Esophagus muscularis mucosa (tissue), 4 donors: ENCODE measurements at places on chromosomes 13 and 19. TPM values are rescaled to one million over a fixed set of nuclear protein-coding genes. Genes with fewer than 3 reads are reported as not detected.

Gene CRB3
- 1.8 TPM for total RNA-seq

Gene LIM2
- total RNA-seq = not detected

Gene FSTL3
- total RNA-seq = 226 TPM

Gene HCST
- total RNA-seq = not detected

Gene SIGLECL1
- total RNA-seq = not detected

Gene INSR
- 83.0 TPM for total RNA-seq

Gene OR10H2
- not detected for total RNA-seq

Gene ADPRHL1
- 6.9 TPM for total RNA-seq

Gene KLK4
- total RNA-seq = not detected

Gene ZNF135
- 8.0 TPM for total RNA-seq

GRCh38 chr19:43700395-43701000 lies 15.4 kb upstream of the IRGC start:
- DNase-seq = peak; percentile 92

GRCh38 chr19:48844472-48844871 lies 8.2 kb upstream of the HSD17B14 start:
- no peak for DNase-seq

GRCh38 chr13:40315416-40316064 lies 350.9 kb downstream of the FOXO1 start:
- DNase-seq = peak; percentile 89

DNA sequence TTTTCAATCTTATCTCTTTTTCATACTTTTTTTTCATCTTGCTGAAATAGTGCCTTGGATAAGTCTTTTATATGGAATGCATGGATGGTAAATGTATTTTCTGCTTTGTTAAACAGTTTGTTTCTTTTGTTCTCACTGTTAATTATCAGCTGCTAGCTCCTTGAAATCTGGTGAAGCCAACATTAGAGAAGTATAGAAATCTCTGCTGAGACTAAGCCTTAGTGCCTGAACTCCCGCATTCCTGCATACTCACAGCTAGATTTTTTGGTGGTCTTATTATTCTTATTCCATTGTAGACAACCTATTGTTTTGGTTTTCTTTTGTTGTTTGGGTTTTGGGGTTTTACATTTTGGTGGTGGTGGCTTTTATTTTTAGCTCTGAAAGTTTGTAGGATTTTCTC lies 48.4 kb downstream of the DNAJC15 start:
- no peak for DNase-seq

DNA sequence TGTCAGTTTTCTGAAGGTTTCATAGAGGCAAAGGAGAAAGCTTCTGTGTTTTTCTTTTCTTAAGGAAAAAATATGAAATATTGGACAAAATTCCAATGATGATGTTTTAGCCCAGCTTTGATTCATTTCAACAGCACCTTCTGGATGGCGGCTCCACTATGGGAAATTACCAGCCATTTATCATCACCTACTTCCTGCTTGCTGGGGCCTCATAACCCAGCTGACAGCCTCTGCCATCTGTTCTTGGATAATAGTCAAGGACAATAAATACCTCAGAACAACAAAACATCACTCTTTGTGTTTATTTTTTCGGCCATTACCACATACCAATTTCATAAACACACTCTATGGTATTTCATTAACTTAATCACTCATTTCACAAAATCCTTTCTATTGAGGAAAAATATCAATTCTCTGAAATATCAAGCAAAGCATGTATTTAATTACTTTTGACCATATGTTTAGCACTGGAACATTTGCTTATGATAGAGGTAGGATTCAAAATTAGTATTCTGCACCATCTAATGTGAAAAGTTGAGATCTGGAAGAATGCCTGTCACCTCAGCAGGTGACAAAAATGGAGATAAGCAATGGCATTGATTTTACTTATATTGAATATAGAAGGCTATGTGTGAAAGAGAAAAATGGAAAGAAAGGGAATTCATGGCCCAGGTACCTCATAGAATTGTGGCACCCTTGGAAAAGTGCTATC lies 629.7 kb downstream of the LIG4 start:
- no peak for DNase-seq

GRCh38 chr19:718991-719512 lies 10.3 kb downstream of the PALM start:
- DNase-seq = no peak

DNA sequence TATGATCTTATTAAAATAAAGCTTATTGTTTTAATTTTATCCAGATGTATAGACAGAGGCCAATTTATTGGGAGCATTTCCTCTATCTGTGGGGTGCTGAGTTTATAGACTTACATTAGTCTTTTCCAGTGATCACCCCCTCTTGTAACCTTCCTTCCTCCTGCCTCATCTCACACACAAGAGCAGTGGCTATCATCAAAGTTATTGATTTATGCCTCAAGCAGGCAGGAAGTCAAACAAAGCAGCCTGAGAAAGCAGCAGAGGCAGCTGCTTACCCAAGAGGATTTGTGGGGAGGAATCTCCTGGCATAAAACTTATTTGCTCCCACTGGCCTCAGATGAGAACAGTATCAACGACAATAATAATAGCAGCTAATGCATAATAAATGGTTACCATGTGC lies 26.3 kb upstream of the DCLK1 start:
- DNase-seq = no peak

- no peak for DNase-seq
These were observed 6.7 kb downstream of the TPT1 start for GRCh38 chr13:45333977-45334922.

GRCh38 chr19:508204-509150 lies 1.2 kb downstream of the TPGS1 start:
- DNase-seq = no peak

DNA sequence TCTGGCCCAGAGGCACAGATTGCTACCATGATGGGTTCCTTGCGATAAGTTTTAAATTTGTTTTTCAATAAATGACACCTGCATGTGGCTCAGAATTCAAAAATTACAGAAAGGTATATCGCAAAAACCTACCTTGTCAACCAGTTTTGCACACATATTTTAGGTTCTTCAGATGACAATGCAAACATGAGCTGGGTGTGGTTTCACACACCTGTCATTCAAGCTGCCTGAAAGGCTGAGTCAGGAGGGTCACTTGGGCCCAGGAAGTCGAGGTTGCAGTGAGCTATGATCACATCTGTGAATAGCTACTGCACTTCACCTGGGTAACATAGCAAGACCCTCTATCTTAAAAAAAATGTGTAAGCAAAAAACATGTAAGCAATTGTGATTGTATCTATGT lies 56.1 kb downstream of the DNM2 start:
- no peak for DNase-seq

GRCh38 chr13:41053384-41053826 lies 7.9 kb upstream of the WBP4 start:
- DNase-seq = no peak

DNA sequence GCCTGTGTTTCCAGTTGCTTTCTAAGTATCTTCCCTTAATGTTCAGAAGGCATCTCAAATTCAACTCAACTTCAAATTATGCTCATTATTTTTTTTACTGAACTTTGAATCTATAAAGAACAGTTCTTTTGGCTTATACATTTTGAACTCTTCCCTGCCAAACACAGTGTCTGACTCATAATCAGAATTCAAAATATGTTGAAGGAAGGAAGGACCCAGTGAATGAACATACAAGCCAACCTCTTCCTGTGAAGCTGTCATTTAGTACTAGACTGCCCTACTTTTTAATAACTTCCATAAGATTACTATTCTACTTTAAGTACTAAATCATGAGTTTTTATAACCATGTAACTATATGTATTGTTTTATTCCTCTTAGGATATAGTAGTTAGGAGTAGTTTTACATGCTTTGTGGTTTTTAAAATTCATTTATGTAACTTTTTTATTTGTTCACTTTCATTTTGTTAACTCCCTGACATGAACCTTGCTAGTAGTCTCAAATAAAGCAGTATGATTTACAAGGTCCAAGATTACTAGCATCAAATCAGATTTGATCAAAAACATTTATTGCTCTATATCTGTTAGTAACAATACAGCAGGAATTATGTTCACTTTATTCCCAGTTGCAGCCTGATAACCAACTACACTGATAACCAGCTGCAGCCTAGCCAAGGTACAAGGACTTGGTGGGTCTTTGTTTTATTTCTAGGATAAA lies 6.4 kb downstream of the NUDT15 start:
- DNase-seq = no peak

GRCh38 chr13:112062072-112062567 lies 4.8 kb upstream of the SOX1 start:
- no peak for DNase-seq

- DNase-seq = no peak
These were observed 15.4 kb downstream of the COMP start for GRCh38 chr19:18775586-18776287.

DNA sequence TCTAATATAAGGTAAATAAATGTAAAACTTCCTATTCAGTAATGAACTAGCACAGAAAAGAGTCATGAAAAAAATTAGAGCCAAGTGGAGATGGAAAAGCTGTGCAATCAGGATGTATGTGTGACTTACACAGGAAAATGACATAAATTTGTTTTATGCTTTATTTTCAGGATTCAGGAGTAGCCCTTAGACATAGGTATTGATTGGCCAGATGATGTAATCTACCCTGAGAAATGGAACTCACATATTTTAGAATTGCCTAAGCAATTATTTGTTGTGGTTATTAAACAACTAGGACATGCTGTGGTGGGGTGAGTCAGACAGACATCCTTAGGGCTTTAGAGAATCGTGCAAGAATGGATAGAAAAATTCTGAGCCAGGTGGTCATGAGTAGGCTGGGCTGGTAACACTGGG lies 110.6 kb downstream of the PCDH9 start:
- DNase-seq = no peak

DNA sequence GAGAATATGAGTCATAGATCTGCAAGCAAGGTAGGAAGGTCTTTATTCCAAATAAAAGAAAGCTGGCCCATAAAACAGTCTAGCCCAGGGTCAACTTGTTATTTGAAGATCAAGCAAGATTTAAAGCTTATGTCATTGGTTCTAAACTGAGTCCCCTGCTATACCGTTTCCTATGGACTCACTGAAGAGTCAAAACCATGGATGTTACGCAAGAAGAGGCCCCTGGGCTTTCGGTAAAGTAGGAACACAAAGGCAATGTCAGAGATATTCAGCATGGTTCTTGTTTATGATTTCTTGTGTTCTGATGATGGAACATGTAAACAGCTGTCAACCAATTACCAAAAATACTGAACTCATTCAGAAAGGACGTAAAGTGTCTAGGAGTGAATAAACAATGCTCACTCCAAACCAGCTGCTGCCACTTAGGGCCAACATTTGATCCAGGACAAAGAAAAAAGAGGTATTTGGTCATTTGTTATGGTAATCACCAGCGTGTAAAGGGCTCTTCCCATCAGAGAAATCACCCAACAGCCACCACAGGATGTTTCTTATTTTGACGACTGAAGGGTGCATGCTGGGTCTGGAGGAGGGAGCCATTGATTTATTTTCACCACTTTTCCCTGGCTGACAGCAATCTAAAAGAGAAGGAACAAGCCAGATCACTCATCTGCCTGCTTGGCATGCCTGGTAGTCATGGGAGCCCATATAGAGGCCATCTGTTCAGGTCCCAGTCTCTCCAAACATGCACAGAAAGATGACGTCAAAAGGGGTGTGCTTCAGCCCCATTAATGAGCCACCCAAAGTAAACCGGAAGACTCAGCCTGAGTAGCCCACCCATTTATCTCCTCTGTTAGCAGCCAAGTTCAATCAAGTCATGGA lies 68.3 kb downstream of the FGF14 start:
- no peak for DNase-seq

- no peak for DNase-seq
These were observed 119.5 kb downstream of the ZAR1L start for GRCh38 chr13:32195713-32196112.

GRCh38 chr13:95740979-95741320 lies 64.0 kb downstream of the DNAJC3 start:
- no peak for DNase-seq

GRCh38 chr13:113145496-113145895 lies 13.0 kb upstream of the PROZ start:
- DNase-seq = no peak

- no peak for DNase-seq
These were observed 7.2 kb downstream of the ACTN4 start for GRCh38 chr19:38654628-38655055.

DNA sequence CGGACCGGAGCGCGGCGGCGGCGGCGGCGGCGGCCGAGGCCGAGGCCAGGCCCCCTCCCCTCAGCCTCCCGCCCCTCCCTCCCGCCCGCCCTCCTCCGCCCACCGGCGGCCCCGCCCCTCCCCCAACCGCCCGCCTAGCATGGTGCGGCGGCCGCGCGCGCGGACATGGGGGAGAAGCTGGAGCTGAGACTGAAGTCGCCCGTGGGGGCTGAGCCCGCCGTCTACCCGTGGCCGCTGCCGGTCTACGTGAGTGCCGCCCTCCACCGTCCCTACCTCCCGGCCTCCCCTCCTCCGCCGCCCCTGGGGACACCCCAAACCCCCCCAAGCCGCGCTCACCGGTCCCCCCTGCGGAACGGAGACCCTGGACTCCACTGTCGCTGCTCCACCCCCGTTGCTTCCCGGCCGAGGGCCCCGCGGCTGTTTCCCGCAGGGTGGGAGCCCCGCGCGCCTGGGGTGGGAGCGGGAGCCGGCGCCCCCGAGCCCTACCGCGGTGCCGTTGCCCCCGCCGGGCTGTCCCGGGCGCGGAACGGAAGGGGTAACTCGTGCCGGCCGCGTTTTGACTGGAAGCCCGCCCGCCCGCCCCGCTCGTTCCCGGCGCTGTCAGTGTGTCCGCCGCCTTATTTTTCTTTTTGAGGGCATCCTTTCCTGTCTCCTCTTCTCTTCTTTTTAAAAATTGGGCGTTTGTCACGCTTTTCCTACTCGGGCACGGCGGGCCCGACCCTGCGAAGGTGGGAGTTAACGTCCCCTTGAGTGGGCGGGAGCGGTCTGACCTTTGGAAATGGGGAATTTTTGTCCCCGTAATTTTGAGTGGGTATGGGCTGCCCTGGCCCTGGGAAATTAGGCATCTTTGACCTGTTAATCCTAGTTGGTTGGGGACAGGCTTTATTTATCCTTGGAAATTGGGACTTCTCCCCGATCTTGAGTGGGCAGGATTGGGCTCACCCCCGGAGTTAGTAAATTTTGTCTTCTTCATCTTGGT lies 576 bp downstream of the DOT1L start:
- no peak for DNase-seq

DNA sequence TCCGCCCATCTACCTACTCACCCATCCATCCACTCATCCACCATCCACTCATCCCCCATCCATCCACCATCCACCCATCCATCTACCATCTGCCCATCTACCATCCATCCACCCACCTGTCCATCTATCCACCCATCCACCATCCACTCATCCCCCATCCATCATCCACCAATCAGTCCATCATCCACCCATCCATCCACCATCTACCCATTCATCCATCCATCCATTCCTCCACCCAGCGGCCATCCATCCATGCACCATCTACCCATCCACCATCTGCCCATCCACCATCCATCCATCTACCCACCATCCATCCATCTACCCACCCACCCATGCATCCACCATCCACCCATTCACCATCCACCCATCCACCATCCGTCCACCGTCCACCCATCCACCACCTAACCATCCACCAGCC lies 13.6 kb upstream of the JUND start:
- no peak for DNase-seq

GRCh38 chr19:570251-570686 lies 2.1 kb upstream of the BSG start:
- DNase-seq = no peak
